ENCODE measurements at places on chromosomes 7 and 10.
A peak's percentile ranks its signal among the peaks of the same experiment; 100 is the strongest.

- no peak for DNase-seq
Observed at GRCh38 chr10:70232155-70232858, 922 bp downstream of the PPA1 start.

DNA sequence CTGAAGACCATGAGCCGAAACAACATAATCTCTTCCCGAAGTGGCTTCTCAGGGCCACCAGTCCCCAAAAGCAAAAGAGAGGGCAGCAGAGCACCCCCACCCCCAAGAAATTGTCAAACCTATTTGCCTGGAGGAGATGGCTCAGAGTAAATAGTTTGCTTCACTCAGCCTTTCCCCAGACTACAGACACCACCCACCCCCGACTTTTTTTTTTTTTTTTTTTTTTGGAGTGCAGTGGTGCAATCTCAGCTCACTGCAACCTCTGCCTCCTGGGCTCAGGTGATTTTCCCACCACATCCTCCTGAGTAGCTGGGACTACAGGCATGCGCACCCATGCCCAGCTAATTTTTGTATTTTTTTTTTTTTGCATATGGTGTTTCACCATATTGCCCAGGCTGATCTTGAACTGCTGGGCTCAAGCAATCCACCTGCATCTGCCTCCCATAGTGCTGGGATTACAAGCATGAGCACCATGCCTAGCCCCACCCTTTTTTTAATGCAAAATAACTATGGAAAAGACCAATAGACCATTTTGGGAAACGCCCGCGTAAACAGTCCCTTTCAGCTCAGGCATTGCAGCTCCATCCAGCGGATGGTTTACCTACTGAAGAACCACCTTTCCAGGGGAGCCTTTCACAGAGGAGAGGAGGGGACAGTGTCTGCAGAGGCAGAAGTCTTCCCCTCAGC is 9.7 kb downstream of the ZMIZ1 start:
- DNase-seq: no peak

- DNase-seq: no peak
Observed at GRCh38 chr7:49060743-49061142, 136.4 kb downstream of the CDC14C start.

DNA sequence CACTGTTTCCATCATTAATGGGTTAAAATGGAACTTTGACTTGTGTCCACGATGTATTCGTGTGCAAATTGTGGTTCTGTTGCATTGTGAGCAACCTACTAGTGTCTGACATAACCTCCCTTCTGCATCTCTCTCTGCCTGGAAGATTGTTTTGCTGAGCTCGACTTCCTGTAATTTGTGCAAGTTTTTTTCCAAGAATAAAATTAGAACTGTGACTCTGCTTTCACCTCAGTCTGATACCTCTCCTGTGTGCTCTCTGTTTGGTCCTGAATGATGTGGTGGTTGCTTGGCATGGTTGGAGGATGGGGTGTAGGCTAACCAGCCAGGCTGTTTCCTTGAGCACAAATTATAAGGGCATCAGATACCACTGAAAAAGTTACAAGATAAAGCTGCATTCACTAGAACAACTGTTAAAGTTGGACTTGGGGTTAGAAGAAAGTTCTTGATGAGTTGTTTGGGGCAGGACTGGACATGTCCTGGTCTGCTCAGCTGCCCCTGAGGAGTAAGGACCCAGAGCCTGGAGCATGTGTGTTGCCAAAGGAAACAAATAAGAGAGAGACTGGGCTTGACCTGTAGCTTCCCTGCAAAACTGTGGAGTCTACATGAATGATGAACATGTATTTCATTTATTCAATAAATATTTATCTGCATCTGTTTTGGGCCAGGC is 1.9 kb upstream of the VOPP1 start:
- no peak for DNase-seq

GRCh38 chr10:66209025-66209424 is 716.8 kb upstream of the LRRTM3 start:
- DNase-seq: no peak

GRCh38 chr10:46079831-46080585 is 33.9 kb upstream of the MSMB start:
- no peak for DNase-seq

GRCh38 chr10:108688314-108688713 is 1235.0 kb downstream of the XPNPEP1 start:
- no peak for DNase-seq

DNA sequence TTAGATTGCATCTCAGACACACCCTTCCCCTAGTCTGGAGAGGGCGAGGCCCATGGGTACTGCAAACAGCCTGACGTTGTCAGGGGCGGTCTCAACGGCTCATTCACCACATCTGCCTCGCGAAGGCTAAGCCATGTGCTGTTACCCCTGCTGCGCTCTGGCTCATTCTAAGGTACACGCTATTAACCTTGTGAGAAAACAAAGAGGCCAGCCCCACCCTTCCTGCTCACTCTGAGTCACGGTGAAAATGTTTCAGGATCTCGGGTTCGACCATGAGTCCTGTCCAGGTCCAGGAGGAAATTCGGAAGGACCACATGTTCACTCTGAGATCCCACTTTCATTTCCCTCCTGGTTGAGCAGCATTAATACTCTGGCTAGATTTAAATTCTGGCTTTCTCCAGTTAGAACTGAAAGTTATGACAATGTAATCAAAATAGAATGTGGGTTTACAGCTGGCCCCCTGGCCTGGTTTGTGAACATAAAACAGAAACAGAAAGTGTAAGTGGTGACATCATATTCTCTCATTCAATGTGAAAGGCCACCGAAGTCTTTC is 55.2 kb downstream of the EGFR start:
- peak; percentile 63 for DNase-seq

DNA sequence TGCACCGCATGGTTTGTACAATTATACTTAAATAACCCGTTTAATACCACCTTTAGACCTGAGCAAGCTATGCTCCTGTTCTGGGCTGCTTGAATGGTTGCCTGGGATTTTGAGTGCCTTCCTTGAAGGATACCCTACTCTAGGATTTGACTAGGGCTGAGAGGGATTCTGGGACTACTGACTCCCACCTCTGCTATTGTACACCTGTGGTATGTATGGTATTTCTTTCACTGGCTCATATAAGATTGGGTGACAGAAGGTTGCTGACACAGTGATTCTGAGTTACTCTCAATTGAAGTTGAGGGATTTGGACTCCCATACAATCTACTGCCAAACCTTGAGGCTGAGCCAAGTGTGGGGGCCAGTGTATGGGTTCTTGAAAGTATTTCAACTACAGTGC is 494.4 kb upstream of the SEMA3D start:
- no peak for DNase-seq

Measured in T1000 (cell line).